ENCODE measurements at places on chromosomes 6 and 20. TPM values are rescaled to one million over a fixed set of nuclear protein-coding genes. Genes with fewer than 3 reads are reported as not detected.

GRCh38 chr6:2108700-2109306, 136.6 kb downstream of the GMDS start:
- no peak overlapping the region for H3K4me3 ChIP-seq
- H3K4me1 ChIP-seq, result peaks cover 22% of the 10 kb centered on the region
- H3K36me3 ChIP-seq, result peaks cover 10% of the 10 kb centered on the region
- peak overlapping the region; percentile 21 for H3K27ac ChIP-seq

DNA sequence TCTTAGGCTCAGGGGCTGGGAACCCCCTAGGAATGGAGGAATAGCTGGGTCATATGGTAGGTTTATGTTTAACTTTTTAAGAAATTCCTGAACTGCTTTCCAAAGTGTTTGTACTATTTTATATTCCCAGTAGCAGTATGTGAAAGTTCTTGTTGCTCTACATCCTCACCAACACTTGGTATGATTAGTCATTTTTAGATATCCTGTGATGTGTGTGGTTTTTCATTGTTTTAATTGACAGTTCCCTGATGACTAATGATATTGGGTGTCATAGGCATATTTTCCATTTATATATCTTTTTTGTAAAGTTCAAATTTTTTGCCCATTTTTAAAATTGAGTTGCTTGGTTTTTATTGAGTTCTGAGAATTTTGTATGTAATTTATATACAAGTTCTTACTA, 72.3 kb downstream of the SLC16A10 start:
- no peaks in the 10 kb centered on the region for H3K4me1 ChIP-seq
- no peaks in the 10 kb centered on the region for H3K27me3 ChIP-seq
- H3K36me3 ChIP-seq, result no peaks in the 10 kb centered on the region

DNA sequence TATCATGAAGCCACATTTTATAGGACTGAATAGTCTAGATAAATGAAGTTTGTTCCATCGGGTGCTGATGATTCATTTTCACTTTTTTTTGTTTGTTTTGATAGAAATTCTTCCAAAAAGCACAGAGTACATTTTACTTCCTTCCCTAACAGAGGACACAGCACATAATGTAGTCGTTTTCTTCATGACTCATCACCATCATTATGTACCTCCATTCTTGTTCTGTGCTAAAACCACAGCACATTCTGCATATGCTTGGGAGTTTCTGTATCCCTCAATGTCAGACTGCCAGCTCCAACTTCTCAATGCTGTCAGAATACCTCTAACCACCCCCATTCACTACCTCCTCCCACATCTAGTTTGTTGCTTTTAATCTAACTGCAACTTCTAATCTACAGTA, 1004.9 kb upstream of the ADGRB3 start:
- peak overlapping the region; percentile 63 for H3K4me3 ChIP-seq
- H3K27ac ChIP-seq, result peak overlapping the region; percentile 87
- peak; percentile 79 for DNase-seq
- H3K27me3 ChIP-seq, result no peaks in the 10 kb centered on the region
- peaks cover 20% of the 10 kb centered on the region for H3K4me1 ChIP-seq
- H3K36me3 ChIP-seq, result peaks cover 6% of the 10 kb centered on the region

DNA sequence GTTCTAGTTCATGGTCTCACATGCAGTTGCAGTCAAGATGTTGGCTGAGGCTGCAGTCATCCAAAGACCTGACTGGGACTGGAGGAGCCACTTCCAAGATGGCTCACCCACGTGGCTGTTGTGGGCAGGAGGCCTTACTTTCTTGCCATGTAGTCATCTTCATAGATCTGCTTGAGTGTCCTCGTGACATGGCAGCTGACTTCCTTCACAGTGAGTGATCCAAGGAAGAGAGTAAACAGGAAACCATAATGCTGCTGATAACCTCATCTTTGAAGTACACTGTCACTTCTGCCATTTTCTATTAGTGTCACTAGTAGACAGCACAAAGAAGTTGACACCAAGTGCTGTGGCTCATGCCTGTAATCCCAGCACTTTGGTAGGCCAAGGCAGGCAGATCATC, 40.1 kb upstream of the AKIRIN2 start:
- H3K4me1 ChIP-seq, result no peaks in the 10 kb centered on the region
- no peaks in the 10 kb centered on the region for H3K36me3 ChIP-seq
- H3K27ac ChIP-seq, result no peak overlapping the region
- no peak overlapping the region for H3K4me3 ChIP-seq
- no peak for DNase-seq

Gene EYA4
- total RNA-seq, result not detected

Gene WFDC12
- total RNA-seq, result not detected

Gene TLDC2
- total RNA-seq, result not detected
